Upper lobe of right lung (tissue), 1 donor: ENCODE measurements at places on chromosomes 12 and 14.

DNA sequence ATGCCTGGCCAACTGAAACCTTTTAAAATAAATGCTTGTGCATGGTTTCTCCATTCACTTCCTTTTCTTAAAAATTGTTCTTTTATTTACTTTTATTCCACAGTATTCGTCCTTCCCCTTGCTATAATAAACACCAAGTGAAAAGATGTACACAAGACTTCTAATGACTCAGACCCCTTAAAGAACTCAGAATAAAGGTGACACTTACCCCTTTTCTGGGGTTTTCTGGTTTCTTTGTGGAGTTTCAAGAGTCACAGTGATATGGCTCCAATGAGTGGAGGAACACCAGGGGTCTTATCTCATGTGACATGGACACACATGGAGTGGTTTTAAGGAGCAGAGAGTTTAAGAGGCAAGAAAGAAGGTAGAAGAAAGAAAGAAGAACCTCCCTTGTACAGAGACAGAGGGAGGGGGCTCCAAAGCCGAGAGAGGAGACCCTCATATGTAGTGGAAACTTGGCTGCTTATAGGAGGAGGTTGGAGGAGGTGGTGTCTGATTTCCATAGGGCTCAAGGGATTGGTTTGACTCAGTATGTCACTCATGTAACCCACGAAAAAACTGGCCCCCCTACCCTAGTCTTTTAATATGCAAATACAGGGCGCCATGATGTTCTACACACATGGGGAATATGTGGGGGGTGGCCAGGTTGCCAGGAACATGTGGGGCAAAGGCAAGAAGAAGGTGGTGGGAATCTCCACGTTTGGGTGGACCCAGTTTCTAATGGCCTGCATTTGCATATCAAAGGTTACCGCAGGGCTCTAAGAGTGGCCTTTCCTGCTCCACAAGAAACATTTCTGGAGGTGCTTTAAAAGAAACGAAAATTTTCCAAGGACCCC lies 22.1 kb upstream of the CD69 start:
- no peak for DNase-seq

GRCh38 chr14:20781803-20782202 lies 735 bp downstream of the RNASE6 start:
- no peak for DNase-seq

- DNase-seq = no peak
Measured at GRCh38 chr12:130813436-130813835, 25.6 kb downstream of the STX2 start.

DNA sequence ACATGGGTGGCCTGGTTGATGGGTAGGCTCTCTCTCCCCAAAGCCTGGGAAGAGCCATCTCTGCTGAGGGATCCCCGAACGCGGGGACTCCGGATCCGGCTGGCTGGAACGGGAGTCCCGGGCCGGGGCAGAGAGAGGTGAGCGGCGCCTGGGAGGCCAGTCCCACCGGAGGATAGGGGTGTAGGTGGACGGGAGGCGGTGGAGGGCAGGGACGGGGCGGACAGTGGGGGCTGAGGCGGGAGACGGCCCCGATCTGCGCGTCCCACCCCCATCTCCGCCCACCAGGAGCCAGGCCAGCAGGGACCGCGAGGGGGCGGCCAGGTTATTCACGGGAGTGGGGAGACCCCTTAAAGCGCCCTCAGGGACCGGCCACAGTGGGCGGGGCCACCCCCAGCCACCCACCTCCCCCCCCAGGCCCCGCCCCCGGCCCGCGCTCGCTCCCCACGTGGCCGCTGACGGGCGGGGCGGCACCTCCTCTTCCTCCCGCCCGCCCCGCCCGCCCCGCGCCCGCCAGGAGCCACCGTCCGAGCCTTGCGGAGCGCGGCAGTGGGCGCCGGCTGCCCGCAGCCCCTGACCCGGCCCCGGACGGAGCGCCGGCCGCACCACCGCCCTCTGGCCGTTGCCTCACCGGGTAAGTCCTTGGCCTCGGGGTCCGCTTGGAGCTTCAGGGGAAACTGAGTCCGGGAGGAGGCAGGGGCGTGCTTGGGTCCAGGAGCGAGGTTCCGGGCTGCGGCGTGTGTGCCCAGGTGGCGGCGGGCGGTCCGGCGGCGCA lies at the start of gene INF2:
INF2 (plus strand) TSS at position 510 of the 772 bp plus-strand sequence. CDS start 11,748 bp downstream, outside the sequence.
- peak; percentile 83 for DNase-seq

DNA sequence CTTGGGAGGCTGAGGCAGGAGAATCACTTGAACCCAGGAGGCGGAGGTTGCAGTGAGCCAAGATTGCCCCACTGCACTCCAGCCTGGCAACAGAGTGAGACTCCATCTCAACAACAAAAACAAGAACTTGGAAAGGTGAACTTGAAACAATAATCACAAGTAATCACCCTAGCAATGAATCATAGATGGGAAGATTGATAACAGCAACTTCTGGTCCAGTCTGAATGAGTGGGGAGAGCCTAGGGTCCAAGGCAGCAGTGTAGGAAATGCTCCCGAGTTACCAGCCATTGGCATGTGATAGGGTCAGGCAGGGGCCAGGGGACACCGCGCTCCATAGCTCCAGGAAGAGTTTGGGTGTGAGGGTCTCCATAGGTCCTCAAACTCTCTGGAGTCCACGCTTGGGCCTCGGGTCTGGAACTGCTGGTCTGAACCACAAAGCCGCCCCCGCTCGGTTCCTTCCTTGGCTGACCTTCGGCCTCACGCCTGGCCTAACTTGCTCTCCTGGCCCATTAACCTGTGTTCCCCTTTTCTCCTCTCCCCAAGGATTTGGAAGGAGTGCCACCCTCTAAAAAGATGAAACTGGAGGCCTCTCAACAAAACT lies 19.9 kb upstream of the MLXIP start:
- no peak for DNase-seq

DNA sequence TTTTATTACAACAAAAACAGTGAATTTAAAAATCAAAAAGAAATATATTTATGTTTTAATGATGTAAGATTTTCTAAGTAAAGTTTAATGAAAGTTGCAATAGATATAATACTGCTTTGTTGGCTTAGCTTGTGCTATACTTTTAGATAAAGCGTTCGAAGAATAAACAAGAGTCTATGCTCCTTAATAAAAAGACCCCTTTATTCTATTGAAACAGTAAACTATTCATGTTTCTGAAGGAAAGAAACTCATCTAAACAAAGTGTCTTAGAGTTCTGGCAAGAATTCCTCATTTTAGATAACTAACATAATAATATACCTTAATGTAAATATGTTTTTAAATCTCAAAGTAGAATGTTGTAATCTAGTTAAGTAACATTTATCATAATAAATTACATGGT lies 179.0 kb downstream of the RASSF9 start:
- no peak for DNase-seq

DNA sequence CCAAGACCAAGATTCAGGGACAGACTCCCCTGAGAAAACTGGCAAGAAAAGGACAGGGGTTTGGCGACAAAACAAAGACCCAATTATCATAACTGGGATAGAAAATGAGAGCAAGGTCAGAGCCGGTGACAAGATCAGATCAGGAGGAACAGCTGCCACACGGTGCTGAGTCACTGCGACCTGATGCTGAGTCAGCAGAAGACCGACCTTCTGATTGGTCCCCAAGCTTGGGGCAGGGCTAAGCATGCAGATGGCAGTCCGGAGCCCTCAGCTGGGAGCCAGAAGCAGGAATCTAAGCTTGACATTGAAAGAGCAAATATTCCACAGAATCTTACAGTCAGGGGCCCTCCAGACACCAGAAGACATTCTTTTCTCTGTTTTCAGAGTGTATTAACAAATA lies 19.1 kb upstream of the ARMH4 start:
- peak; percentile 82 for DNase-seq

GRCh38 chr14:102500158-102500662 lies 9.4 kb downstream of the ANKRD9 start:
- peak; percentile 89 for DNase-seq

DNA sequence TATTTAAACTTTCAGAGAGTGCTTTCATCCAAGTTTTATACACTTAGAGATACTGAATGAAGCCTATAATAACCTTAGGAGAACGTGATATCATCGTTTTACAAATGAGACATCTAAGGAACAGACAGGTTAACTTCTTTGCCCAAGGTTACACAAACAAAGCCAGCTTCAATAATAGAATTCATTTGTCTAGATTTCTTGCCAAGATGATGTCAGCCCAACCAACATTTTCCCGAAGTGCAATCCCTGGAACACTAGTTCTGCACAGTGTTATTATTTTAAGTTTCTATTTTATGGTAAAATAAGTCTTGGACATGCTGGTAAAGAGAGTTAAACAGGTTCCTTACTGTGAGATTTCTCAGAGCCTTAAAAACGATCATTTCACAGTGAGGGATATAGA lies 174.6 kb downstream of the SLC25A21 start:
- DNase-seq = no peak

GRCh38 chr14:102196039-102196901 lies 56.6 kb downstream of the WDR20 start:
- no peak for DNase-seq

DNA sequence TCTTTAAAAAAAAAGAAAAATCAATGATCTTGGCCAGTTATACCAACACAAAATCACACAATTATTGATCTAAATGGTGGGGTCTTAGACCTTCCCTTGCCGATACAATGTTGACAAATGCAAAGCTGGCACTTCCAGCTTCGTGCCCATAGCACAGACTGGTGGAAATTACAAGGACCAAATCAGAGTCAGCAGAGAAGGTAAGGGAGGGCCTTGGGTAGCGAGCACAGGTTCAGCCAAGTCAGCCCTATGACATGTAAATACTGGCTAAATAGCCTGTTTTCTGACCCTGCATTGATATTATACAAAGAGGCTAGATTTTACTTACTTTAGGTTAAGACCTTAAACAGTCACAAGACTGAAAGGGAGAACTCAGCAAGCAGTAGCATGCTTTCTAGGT lies 30.3 kb upstream of the WDR89 start:
- DNase-seq = no peak

DNA sequence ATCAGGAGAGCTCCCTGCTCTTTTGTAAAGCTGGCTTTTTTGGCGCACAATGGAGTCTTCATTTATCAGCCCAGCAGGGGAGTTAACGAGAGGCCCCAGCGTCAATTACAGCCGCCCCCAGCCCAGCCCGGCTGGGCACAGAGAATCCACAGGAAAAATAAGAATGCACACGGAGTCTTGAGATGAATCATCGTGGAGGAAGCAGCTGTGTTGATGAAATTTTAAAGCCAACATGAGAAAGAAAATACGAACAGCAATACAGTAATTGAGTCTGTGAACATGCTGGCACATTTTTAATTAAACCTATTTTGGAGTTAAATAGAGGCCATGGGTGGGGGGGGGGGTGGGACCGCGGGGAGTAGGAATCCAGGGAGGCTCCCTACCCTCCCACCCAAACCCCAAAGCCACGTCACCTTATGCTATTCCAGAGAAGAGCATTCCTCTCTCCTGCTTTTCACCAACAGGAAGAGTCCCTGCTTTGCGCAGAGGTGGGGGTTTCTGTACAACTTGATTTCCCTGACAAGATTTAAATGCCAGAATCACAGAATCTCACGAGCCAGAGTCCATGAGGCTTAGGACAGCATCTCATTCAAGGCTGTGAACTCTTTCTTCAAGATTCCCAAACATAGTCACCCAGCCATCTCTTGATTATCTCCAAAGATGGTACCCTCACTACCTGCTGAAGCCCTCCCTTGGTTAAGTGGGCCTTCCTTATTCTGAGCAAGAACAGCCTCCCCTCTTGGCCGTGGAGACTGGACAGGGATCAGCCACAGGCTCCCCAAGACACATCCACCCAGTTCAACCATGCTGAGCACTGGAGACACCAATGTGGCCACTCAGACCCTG lies 50.3 kb downstream of the CCNK start:
- no peak for DNase-seq

DNA sequence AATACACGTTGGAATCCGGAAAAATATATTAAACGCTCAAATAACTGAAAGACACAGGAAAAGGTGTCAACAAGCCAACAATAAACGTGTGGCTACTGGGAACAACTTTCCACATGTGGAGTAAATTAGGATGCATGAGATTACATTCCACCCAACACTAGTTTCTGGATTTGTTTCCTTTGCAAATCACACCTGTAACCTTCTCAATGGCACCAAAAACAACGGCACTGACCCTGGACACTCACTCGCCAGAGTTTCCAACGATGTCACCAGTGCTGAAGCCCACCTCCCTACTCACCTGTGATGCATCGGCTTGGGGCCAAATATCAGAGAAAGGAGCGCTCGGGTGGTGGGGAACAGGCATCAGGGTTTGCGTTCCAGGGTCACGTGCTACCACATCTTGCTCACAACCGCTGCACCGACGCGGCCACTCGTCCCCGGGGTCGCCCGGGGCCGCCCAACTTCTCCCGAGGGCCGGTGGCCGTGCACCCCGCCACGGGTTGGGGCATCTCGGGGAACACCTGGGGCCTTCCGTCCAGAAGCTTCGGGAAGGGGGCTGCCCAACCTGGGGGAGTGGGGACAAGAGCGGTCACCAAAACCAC lies 629 bp downstream of the PRDM4 start:
- DNase-seq = peak; percentile 74

DNA sequence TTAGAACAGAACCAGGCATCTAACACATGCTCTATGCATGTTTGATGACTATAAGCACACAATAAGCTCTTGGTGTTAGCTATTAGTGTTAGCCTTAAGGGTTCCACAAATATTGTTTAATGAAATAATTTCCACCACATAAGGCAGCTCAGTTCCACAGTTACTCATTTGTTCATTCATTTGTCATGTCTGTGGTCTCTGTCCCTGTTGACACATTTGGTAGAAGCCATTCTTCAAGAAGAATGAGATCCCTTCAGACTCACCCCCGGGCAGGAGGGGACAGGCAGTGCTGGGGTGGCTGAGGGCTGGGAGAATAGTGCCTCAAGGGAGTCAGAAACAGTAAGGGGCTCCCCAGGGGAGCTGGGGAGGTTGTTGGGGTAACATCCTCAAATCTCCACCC lies 3.7 kb upstream of the FAIM2 start:
- no peak for DNase-seq

GRCh38 chr12:77049767-77050353 lies 15.5 kb downstream of the E2F7 start:
- no peak for DNase-seq

DNA sequence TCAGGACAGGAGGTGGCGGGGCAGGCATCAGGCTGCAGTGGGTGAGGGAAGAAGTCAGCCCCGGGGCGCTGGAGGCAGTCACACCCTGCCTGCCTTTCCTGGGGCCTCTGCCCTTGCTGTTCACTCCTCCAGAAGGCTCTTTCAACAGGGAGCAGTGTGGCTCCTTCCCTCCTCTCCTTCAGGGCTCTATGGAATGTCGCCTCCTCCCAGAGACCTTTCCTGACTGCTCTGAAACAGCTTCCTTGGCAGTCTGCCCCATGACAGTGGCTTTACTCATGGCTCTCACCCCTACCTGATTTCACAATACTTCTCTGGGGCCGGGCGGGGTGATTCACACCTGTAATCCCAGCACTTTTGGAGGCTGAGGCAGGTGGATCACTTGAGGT lies 7.1 kb downstream of the RHOF start:
- DNase-seq = peak; percentile 84

DNA sequence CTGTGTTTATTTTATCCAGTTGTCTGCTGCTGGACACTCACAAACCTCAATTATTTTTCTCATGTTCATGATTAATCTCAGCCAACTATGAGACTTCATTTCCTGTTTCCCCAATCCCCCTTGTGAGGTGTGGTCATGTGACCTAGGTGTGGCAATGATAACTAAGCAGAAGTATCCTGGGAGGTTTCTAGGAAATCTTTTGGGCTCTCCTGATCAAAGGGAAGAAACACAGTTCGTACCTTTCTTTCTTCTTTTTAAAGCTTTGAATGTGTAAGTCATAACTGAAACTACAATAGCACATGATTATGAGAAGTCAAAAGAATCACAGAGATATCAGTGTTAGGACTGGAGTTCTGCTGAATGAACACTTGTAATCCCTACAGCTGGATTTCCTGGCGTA lies 34.4 kb upstream of the MANSC4 start:
- DNase-seq = no peak

GRCh38 chr12:88433997-88434703 lies 146.1 kb downstream of the KITLG start:
- no peak for DNase-seq
